ENCODE measurements at places on chromosomes 4 and X.

- peak; percentile 18 for DNase-seq
Measured at GRCh38 chrX:106894392-106894909, 8.7 kb downstream of the RIPPLY1 start.

GRCh38 chr4:138789796-138790195 is 225.8 kb upstream of the NOCT start:
- DNase-seq = no peak

DNA sequence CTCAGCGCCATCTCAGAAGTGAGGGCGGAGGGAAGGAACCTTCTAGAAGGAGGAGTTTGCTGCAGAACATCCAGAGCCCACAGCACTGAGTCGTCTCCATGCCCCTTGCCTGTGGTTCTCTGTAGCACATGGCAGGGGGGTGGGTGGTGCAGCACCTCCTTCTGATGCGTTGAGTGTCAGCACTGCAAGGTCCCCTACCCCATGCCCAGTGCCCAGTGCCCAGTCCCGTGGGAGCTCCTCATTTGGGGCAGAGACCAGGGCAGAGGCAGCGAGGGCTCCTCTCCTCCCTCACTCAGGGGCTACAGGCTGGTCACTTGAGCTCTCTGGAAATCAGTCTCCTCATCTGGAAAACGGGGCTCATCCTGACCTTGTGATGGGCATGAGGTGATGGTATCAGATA is 78.1 kb downstream of the HTRA3 start:
- DNase-seq = no peak

DNA sequence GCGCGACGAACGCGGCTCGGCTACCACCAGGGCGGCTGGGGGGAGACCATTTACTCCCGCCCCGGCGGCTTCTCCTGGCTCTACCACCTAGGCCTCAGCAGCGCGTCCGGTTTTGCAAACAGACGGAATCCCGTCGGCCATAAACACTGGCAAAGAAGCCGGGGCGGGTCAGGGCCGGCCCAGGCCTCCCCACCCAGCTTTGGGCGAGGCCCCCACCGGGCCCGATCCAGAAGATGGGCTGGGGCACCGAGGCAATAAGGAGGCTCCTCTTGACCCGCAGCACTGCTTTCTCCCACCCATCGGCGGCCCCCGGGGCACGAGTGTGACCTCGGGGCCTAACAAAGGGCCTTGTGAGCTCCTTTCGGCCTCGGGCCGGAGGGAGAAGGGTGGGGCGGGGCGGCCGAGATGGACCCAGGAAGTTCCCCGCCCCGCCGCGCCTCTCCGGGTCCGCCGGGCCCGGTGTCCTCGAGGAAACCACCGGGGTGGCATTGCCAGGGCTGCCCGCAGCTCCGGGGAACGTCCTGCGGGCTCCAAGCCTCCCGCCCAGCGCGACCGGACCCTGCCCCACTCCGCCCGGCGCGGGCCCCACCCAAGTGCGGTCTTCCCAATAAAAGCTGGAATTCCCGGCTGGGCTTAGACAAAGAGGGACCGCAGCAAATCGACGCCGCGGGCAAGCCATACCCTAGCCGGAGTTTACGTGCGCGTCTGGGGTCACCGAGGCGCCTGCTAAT is 5.9 kb downstream of the BCOR start:
- DNase-seq = no peak

GRCh38 chr4:160864253-160864652 is 1299.5 kb downstream of the FSTL5 start:
- no peak for DNase-seq

- DNase-seq = no peak
Measured at GRCh38 chr4:48910511-48910910, 3.9 kb upstream of the OCIAD2 start.

- DNase-seq = peak; percentile 84
Measured at GRCh38 chr4:89836031-89836745, 773 bp downstream of the SNCA start.
